Stimulated activated CD4-positive, alpha-beta T cell treated with anti-CD3 and anti-CD28 coated beads, Interleukin-2, amount 100 ng/mL, for 4 hours (primary cell): ENCODE measurements at places on chromosomes 7 and 10.

DNA sequence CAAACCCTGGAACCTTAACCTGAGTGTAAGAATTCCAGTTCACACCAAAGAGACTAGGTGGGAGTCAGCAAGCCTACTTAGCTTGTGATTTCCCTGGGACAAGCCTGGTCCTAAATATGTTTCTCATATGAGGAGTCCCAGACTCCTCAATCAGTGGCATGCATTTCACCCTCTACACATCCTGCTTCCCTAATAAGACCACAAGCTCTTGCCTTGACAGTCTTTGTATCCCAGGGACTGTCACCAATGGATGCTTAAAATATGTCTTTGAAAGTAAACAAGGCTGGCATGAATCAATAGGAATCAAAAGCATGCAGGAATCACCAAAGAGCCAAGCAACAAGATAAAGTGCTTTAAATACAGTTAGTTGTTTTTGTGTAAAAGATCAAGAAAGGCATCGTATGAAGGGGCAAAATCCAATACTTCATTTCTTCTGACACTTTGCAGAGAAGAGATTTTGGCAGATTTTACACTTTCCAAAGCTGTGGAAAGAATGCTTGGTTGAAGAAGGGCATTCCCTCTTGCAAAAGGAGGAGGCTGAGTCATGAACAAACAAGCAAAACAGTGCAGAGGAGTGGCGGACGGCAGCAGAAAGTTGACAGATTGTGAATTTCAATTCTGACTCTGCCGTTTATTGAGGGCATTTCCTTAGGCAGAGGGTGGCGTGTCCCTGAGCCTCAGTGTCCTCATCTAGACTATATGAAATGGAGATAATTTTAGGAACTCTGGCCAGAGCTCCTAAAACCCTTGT is 8.5 kb upstream of the NFE2L3 start:
- no peak for DNase-seq

DNA sequence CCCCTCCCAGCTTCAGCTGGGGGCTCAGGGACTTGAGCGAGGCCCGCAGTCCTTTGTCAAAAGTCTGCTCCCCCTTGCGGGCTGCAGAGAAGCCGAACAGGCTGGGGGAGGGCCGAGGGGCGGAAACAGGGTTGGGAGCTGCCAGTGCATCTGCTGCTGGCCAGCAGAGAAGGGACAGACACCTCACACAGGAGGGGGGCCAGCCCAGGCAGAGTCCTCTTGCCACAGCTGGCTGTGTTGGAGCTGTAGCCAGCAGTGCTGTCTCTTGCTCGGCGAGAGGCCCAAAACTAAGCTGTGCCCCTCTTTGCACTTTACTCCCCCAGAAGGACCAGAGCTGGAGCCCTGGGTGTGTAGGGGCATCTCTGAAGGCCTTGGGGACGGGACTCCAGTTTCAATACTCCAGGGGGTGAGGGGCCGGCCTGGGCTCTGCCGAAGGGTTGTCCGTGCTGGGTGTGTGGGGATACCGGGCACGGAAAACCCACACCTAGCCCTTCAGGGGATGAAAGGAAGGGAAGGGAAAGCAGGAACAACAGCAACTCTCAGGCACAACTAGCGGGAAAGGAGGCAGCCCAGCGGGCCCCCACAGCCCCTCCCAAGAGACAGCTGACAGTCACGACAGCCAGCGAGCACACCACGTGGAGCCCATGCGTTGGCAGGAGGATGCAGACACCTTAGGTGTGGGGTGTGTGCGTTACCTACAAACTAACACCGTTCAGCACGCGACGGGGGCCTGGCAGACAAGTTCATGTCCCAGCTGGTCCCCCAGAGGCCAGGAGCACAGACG is 17.8 kb downstream of the YKT6 start:
- no peak for DNase-seq

GRCh38 chr10:43573250-43574000 is 991 bp downstream of the ZNF239 start:
- DNase-seq, result peak; percentile 31

- no peak for DNase-seq
Measured at GRCh38 chr10:48251525-48252353, 22.8 kb downstream of the FRMPD2 start.

DNA sequence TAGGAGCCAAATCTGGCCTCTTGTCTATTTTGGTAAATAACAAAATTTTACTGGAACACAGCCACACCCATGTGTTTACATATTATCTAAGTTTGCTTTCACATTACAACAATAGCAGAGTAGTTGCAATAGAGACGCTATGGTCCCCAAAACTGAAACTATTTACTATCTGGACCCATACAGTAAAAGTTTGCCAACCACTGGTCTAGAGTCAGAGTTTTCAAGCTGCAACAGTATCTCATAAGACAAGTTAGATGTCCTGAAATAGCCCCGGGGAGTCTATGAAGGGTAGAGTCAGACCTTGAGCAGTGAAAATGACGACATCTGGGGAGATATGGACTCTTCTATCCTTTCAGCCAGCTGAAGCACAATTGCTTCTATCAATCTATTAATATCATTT is 74.2 kb downstream of the CTNNA3 start:
- DNase-seq, result no peak

DNA sequence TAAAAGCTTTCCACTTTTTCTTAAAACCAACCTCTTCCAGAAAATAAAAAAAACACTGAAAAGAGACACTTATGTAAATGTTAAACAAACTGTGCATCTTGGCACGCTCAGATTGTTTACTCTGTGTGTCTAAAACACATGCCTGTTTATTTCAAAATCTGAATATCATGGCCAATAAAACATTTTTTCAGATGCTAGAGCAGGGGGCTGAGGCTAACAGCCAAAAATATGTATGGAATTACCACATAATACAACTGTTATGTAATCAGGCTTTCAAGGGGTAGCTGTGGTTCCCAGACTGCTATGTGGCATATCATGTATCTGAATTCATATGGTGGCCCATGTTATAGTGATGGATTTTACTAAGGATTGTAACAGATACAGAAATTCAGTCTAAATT is 130.4 kb downstream of the HIBADH start:
- DNase-seq, result no peak

- peak; percentile 66 for DNase-seq
Measured at GRCh38 chr10:42932735-42933447, 144.0 kb upstream of the RET start.
